ENCODE measurements at places on chromosomes 7 and 10.

DNA sequence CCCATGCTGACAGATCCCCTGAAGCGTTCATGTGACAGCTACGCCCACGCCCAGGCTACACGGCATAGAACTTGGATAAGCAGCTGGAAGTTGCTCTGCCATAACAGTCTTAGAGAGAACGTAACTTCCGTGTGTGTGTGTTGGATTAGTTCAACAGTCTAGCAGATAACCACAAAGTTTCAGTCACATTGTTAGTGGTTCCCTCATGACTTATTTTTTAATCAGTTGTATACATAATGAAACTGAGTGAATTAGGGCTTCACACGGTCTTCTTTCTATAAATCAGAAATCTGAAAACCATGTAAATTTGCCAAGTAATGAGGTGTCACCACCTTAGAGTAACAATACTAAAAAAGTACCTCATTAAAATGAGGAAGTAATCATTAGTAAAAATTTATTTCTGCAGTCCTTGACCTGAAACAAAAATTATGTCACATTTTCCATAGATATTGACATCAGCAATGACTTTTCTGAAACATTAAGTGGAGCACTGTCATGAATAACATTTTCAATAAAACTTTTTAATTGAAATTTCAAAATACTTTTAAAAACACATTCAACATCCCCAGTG lies 21.7 kb upstream of the MACC1 start:
- no peak for DNase-seq

GRCh38 chr7:31705377-31705776 lies 18.4 kb downstream of the PPP1R17 start:
- DNase-seq = no peak

DNA sequence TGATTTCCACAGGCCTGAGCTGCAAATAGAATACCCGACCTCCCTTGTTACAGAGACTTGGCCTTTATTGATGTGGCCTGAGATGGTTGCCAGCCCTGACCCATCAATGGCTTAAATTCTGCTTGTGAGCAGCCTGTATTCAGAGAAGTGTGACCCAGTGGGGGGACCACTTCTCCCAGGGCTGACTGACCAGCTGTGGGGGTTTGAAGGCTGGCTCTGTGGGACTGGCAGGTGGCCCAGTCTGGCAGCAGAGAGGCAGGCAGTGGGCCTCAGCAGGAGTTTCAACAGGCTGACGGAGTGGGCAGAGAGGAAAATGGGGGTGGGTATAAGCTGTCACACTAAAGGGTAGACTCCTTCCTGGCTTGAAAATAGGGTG lies 12.2 kb upstream of the PPIF start:
- no peak for DNase-seq

DNA sequence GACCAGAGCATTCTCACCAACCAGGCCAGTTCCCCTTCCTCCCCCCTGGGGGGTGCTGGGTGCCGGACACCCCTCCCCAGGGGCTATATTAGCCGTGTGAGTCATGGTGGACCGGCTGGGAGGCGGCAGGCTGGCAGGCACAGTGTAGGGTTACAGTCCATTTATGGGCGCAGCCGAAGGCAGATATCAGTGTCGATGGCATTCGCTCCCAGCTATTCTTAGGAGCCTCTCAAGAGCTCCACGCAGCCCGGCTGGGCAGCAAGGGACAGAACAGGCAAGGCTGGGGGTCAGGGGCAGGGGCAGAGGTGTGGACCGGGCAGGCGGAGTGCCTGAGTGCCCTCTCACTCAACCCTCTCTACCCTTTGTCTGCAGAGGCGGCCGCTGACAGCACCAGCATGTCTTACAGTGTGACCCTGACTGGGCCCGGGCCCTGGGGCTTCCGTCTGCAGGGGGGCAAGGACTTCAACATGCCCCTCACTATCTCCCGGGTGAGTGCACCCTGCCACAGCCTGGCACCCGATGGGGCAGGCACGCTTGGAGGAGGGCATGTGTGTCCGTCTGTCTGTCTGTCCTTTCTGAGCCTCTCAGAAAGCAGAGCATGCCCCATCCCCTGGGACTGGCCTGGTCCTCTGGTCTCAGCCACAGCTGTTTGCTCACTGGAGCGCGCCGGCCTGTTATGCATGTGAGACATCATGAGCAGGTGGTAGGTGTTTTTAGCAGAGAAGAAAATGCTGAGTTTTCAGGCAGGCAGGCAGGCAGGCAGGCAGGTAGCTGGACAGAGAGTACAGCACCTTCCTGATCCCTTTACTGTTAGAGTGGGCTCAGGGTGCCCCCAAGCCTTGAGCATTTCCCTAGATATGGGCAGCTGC lies at the start of gene LDB3:
Gene LDB3, plus strand, starts transcription at position 215 of the 869 bp plus-strand sequence. Its CDS starts 181 bp downstream, at position 396.
- no peak for DNase-seq

DNA sequence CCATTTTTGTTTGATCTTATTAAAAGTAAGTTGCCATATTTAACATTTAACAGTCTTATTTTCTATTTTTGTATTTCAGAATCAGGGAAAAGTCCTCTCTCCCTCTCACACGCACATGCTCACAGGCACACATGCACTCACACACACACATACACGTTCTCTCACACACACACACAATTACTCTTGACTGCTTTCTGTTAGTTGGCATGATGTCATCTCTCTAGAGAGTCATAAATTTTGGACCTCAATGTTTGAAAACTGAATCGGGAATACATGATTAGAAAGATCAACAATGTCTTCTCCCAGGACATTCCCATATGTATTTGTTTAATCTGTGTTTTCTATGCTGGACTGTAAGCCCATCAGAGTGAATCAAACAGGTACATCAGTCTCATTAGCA lies 165.7 kb upstream of the AHR start:
- no peak for DNase-seq

DNA sequence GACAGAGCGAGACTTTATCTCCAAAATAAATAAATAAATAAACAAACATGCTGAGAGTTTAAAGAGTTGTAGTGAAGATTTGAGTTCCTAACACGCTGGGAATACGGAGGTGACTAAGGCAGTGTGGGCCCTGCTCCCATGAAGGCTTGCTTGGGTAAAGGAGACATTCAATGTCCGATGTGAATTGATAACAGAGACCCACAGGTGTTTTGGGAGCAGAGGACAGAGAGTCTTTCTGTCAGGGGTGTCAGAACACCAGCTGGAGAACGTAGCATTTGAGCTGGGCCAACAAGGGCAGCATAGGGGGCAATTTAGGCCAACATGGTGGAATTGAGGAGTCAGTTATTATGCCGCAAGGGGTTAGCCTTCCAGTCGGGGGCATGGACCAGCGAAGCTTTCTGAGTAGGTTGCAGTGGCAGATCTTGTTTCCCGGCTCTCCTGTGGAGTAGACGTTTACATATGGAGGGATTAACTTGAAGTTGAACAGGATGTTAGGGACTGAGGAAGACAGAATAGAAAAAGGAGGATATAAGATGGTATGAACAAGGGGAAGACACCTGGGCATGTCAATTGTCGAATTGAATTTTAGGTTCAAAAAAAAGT lies 5.6 kb downstream of the PROSER2 start:
- no peak for DNase-seq
